NCI-H226 (cell line): ENCODE measurements at places on chromosomes 11 and 22.

GRCh38 chr11:105953886-105954285 lies 68.2 kb downstream of the MSANTD4 start:
- DNase-seq: no peak

- no peak for DNase-seq
Measured at GRCh38 chr11:63686926-63687325, 5.6 kb downstream of the RTN3 start.

DNA sequence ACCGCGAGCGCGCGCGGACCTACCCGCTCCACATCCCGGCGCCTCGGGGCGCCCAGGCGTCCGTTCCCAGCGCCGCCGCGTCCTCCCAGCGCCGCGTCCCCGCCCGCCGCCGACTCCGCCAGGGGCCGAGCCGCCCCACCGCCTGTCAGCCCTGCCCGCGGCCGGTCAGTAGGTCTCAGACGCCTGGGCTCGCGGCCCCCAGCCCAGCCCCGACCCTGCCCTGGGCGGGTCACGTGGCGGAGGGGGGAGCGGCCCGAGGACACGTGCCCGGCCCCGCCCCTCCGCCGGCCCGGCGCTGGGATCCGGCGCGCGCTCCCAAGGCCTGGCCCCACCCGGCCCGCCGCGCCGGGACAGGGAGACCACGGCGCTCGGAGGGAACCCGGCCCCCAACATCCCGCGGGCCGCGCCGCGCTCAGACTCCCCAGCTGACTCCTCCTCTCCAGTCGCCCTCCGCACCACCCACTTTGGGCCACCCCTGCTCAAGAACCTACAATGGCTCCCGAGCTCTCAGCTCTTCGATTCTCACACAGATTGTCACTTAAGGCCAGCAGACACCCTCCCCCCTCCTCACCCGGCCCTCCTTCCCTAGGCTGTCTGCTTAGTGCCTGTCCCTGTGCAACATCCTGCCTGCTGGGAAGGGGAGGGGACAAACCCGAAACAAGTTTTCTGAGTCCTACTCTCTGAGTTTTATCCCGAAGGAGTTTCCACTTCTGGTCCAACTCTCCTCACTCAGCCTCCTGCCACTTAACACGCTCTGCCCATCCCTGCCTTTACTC lies at the start of gene RAB3IL1:
RAB3IL1 (minus strand) TSS at position 233 of the 776 bp plus-strand sequence; CDS start at position 34, 199 bp downstream.
- DNase-seq: peak; percentile 43

GRCh38 chr22:42078469-42079318 lies 806 bp upstream of the SMDT1 start:
- no peak for DNase-seq

- DNase-seq: no peak
Measured at GRCh38 chr11:69821511-69822040, 2.4 kb upstream of the FGF3 start.

- no peak for DNase-seq
Measured at GRCh38 chr11:23688835-23689234, 808.0 kb upstream of the LUZP2 start.

GRCh38 chr22:43237280-43237679 lies 50.3 kb upstream of the TTLL12 start:
- no peak for DNase-seq
